ENCODE measurements at places on chromosomes 16 and 17.

DNA sequence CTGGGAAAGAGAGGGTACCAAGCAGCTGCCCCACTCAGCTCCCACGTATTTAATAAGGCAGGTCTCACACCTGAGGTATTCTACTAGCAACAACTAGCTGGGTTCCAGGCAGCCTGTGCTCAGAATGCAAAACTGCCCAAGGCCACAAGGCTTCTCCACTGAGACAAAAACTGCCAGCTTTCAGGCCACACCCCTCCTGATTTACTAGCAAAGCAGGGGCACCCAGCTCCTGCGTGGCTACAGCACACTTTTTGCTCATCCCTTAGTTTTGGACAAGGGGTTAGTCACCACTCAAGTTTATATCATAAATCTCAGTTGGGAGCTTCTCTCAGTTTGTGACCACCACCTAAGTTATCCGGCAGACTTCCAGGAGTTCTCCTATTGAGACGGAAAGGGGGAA, 494.6 kb downstream of the CDH11 start:
- DNase-seq = no peak

- no peak for DNase-seq
Measured at GRCh38 chr16:31373235-31373634, 18.3 kb downstream of the ITGAX start.

DNA sequence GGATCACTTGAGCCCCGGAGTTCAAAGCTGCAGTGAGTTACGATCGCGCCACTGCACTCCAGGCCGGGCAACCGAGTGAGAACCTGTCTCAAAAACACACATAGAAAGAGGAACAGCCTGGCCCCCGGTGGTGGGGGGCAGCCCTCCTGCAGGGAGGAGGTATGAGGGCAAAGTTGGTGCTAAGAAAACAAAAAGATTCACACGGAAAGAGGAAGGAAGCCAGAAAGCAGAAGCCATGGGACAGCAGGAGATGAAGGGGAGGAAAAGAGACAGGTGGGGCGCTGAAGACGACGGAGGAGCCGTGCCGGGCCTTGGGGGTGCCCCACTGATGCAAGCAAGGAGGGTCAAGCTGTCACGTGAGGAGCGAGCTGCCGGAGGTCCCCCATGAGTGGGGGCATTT, 8.2 kb upstream of the C16orf74 start:
- no peak for DNase-seq

GRCh38 chr16:30482366-30482765, 9.8 kb downstream of the ITGAL start:
- DNase-seq = no peak

DNA sequence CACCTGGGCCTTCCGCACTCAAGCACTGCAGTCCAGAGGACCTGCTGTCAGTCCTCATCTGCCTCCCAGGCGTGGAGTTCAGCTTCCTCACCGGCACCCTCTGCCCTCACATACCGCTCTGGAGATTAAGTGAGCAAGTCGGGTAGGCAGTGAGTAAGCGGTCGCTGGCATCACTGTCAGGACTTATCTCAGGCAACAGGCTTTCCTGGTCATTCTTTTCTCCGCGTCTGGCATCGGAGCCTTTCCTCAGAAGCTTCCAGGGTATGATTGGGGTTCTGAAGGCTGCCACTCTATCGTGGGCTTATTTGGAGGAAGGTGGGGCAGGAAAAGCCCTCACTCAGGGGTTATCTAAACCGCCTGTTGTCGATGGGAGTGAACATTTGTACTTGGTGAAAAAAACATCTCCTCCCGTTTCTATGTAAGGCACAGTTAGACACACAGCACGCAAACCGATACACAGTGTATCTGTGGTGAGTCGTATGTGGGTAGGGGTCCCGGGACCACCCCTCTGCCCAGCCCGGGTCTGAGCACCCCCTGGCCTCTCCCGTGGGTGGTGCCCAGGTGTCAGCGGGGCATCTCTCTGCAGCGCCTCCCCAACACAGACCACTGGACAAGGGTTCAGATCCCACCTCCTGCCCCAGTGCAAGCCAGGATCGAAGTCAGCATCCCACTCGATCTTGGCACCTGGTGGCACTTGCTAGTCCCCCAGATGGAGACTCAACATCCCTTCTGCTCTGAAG, 92.5 kb upstream of the PLCG2 start:
- no peak for DNase-seq

DNA sequence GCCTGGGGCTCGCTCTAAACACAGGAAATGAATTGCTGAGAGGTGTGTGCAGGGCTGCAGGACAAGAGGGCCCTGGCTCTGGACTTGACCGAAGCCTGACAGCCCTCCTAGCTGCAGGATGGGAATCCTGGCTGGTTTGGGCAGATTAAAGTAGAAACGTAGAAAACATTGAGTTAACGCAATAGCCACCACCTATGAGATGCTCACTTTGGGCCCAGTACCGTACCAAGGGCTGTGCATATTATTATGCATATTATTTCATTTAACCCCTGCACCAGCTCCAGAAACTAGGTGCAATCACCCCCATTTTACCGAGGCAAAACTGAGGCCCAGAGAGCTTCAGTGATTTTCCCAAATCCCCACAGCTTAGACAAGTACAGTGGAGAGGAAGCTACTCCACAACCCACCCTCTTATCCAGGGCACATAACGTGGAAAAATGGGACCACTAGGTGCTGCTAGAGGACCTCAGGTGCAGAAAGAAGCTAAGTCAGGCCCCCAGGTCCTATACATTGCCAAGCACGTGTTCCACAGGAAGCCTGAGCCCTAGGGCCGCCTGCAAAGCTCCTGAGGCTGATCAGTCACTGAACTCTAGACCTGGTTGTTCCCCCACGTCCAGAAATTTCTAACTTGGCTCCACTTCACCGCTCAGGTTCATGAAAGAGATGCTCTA, 79.2 kb downstream of the MYH11 start:
- peak; percentile 62 for DNase-seq

Data from fibroblast of skin of back (primary cell).